ENCODE measurements at places on chromosomes 13 and 19.
A peak's percentile ranks its signal among the peaks of the same experiment; 100 is the strongest.

DNA sequence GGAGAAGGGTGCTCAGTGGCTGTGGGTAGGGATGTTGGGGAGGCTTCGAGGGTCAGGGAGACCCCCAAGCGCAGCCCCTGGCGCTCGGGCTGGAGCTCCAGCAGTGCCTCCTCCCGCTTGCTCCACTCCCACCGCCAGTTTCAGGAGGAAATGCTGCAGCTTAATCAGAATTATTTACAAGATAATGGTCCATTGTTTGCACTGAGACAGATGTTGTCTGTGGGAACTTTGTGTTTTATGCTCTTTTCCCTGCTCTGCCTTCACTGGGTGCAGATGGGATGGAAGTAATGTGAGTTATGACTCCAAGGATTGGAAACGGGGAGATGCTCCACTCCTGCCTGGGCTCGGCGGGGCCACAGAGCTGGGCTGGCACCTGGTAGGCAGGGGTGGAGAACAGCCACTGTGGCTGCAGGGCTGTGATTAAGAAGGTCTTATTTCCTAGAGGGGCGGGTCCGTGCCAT, 192.4 kb downstream of the ZNF536 start:
- no peak for DNase-seq

DNA sequence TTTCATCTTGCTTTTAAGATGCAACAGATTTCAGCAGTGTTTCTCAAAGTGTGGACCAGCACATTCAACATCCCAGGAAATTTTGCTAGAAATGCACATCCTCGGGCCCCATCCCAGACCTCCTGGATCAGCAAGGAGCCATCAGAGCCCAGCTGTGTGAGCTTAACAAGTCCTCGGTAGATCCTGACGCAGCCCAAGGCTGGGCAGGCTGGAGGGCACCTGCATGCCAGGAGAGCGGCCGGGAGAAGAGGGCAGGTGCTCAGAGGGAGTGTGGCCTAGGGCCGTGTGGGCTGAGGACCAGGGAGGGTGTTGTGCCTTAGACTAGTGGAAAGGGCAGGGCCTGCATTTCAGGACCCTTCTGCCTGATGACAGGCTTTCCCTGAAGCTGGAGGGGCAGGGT, 2.2 kb upstream of the MCF2L start:
- no peak for DNase-seq

GRCh38 chr19:29671393-29672160, 6.3 kb downstream of the PLEKHF1 start:
- DNase-seq = peak; percentile 46

- peak; percentile 39 for DNase-seq
Observed at GRCh38 chr19:6402837-6403608, 10.1 kb upstream of the GTF2F1 start.
